ENCODE measurements at places on chromosomes 16 and 17. TPM values are rescaled to one million over a fixed set of nuclear protein-coding genes. Genes with fewer than 3 reads are reported as not detected.

The TMEM204 gene
- total RNA-seq = 14.8 TPM

- H3K27ac ChIP-seq = peak overlapping the region; percentile 49
- no peak overlapping the region for H3K4me3 ChIP-seq
- no peak for DNase-seq
- H3K27me3 ChIP-seq = peaks cover 2% of the 10 kb centered on the region
Observed at GRCh38 chr17:74270333-74270732, 3.7 kb upstream of the DNAI2 start.

- H3K36me3 ChIP-seq = no peaks in the 10 kb centered on the region
- no peak for DNase-seq
- H3K4me3 ChIP-seq = no peak overlapping the region
- no peak overlapping the region for H3K27ac ChIP-seq
- H3K4me1 ChIP-seq = no peaks in the 10 kb centered on the region
Observed at GRCh38 chr16:20395946-20396345, 8.6 kb downstream of the PDILT start.

The CCL13 gene
- total RNA-seq = not detected

The TBC1D3K gene
- not detected for total RNA-seq

The BRIP1 gene
- total RNA-seq = 15.8 TPM

DNA sequence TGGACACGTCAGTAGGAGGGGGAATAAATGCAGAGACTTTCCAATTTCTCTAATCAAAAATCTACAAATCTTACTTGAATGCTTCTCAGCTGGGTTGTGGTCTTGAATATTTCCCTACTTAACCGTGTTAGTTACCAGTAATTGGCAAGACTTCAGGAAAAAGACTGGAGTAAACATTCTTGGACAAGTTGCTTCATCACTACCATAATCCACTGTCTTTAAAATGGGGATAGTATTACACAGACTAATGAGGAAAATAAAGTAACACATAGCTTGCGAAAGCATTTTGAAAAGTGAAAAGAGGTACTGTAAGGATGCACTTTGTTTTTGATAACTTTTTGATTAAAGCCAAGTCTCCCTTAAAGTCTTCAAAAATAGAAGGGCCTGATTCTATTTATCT lies 18.4 kb downstream of the MYH1 start:
- no peak overlapping the region for H3K27ac ChIP-seq
- DNase-seq = no peak
- H3K36me3 ChIP-seq = no peaks in the 10 kb centered on the region
- H3K4me1 ChIP-seq = no peaks in the 10 kb centered on the region
- no peak overlapping the region for H3K4me3 ChIP-seq

GRCh38 chr17:49646391-49647255 lies 31.3 kb downstream of the SPOP start:
- H3K4me1 ChIP-seq = peaks cover 59% of the 10 kb centered on the region
- peak; percentile 76 for DNase-seq
- H3K27me3 ChIP-seq = no peaks in the 10 kb centered on the region
- H3K4me3 ChIP-seq = peak overlapping the region; percentile 37

GRCh38 chr16:49513040-49513439 lies 139.4 kb downstream of the C16orf78 start:
- H3K27ac ChIP-seq = no peak overlapping the region
- H3K36me3 ChIP-seq = no peaks in the 10 kb centered on the region
- H3K4me1 ChIP-seq = no peaks in the 10 kb centered on the region
- H3K4me3 ChIP-seq = no peak overlapping the region
- H3K27me3 ChIP-seq = no peaks in the 10 kb centered on the region

The KRT9 gene
- total RNA-seq = not detected

- peak; percentile 80 for DNase-seq
- H3K36me3 ChIP-seq = no peaks in the 10 kb centered on the region
- peaks cover 18% of the 10 kb centered on the region for H3K27me3 ChIP-seq
- H3K4me3 ChIP-seq = no peak overlapping the region
- peaks cover 22% of the 10 kb centered on the region for H3K4me1 ChIP-seq
Observed at GRCh38 chr16:31382485-31383161, 10.5 kb upstream of the ITGAD start.

All from activated CD4-positive, alpha-beta memory T cell treated with anti-CD3 and anti-CD28 coated beads for 36 hours (primary cell).